ENCODE measurements at places on chromosomes 16 and 17. TPM values are rescaled to one million over a fixed set of nuclear protein-coding genes. Genes with fewer than 3 reads are reported as not detected.

DNA sequence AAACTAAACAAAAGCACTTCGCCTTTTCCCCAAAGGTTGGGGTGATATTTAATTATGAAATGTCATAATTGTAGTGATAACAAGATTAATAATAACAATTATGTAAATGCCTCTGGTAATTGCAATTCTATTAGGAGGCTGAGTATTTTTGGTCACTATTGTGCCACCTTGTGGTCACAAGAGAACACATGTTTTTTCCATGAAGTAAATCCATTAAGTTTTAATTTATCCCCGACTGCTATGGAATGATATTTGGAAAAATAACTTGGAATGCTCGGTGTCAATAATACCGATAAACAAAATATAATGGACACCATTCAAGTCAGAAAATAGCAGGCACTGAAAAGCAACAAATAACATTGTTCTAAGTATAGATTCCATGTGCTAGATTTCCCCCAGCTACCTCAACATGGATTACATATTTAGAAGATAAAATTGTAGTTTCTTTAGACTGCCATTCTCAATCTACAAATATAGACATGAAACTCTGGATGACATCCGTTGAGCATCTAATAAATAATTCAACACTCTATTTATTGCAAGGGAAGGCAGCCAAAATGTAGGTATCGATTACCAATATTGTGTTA lies 25.0 kb upstream of the KCNJ2 start:
- H3K36me3 ChIP-seq: no peaks in the 10 kb centered on the region
- no peak for DNase-seq
- H3K4me3 ChIP-seq: no peak overlapping the region
- no peak overlapping the region for H3K27ac ChIP-seq

The SLC16A11 gene
- 0.88 TPM for total RNA-seq

- peaks cover 8% of the 10 kb centered on the region for H3K4me1 ChIP-seq
- H3K27me3 ChIP-seq: no peaks in the 10 kb centered on the region
- no peaks in the 10 kb centered on the region for H3K36me3 ChIP-seq
- peak overlapping the region; percentile 98 for H3K27ac ChIP-seq
Observed at GRCh38 chr17:7835814-7836595, 2.0 kb downstream of the KDM6B start.

- H3K27me3 ChIP-seq: no peaks in the 10 kb centered on the region
- H3K4me1 ChIP-seq: no peaks in the 10 kb centered on the region
- H3K27ac ChIP-seq: no peak overlapping the region
- peak; percentile 33 for DNase-seq
- no peak overlapping the region for H3K4me3 ChIP-seq
Observed at GRCh38 chr17:67421869-67422273, 44.8 kb downstream of the PITPNC1 start.

The CCL8 gene
- not detected for total RNA-seq

The SCNN1G gene
- under 0.01 TPM for total RNA-seq

DNA sequence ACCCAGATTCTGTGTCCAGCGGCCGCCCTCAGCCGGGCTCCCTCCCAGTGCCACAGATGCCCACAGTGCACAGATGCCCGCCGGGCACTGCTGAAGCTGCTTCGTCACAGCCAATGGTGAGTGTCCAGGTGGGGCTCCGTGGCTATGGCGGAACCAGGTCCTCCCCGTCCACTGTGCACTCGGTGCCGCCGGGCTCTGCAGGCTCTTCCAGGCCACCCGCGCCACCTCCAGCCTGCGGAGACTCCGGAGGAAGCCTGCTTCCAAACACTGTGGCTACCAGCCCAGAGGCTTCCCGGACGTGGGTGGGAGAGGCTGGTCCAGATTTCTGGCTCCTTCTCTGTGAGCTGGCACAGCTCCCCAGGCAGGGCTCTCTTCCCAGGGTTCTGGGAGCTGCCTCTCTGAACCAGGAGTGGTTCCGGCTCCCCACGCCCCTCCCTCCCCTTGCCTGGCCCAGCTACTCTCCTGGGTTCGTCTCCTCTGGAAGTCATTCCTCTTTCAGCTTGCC lies 2.8 kb upstream of the PYCR1 start:
- H3K27ac ChIP-seq: no peak overlapping the region
- no peaks in the 10 kb centered on the region for H3K27me3 ChIP-seq
- no peaks in the 10 kb centered on the region for H3K36me3 ChIP-seq
- H3K4me1 ChIP-seq: no peaks in the 10 kb centered on the region
- H3K4me3 ChIP-seq: no peak overlapping the region
